GM12892 (cell line): ENCODE measurements at places on chromosomes 1 and 21.

- DNase-seq = no peak
Observed at GRCh38 chr1:173255214-173255813, 48.2 kb upstream of the TNFSF4 start.

DNA sequence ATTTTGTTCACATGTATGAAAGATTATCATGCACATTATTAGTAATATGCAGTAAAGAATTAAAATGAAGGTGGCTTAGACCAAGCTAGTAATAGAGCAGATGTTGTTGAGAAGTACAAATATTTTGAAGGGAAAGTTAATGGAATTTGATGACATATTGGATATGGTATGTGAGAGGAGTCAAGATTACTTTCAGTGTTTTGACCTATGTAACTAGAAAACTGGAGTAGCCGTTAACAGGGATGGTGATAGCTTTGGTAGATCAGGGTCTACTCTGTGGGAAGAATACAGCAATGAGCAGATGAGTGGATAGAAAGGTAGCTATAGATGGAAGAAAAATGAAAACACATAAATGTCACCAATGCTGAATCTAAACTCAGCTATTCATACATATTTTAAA lies 163.2 kb upstream of the LRRC7 start:
- DNase-seq = no peak

DNA sequence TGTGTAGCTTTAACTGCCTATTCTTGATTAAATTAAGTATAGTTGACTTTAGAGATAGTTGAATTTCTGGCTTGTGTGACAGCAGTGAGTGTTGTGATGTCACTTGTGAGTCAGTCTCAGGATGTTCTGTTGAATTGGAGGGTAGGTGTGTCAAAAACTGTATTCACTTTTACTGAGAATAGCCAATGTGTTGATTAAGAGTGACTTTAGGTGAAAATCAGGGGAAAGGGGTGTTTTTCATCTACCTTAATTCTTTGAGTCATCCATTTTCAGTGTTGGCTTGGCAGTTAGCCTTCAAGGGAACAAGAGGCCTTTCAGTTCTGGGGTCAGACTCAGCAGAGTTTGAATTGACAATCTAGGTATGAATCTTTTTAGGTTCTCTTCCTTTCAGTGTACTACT lies 75.9 kb downstream of the CDC14A start:
- DNase-seq = no peak

GRCh38 chr1:17013491-17014320 lies 2.0 kb upstream of the ATP13A2 start:
- DNase-seq = no peak

DNA sequence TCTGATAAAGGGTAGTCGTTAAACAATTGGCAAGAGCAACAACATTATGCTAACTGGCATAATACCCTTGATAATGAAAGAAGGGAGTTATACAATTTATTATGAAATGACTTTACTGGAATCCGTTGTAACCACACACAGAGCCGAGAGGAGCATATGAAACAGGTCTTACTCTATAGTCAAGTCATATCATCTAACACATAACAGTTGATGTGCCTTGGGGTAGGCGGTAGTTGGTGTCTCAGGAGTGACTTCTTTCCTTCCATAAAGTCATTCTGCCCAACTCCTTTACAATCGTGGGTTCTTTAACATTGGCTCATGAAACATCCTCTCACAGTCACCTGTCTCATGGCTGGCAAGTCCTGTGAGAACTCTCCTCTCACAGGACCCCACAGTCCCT lies 225.2 kb downstream of the LTN1 start:
- no peak for DNase-seq

- no peak for DNase-seq
Observed at GRCh38 chr1:81800695-81801650, at the start of gene ADGRL2. Gene ADGRL2 (plus strand): TSS chr1:81800934. CDS start chr1:81836985, 36,051 bp downstream.

DNA sequence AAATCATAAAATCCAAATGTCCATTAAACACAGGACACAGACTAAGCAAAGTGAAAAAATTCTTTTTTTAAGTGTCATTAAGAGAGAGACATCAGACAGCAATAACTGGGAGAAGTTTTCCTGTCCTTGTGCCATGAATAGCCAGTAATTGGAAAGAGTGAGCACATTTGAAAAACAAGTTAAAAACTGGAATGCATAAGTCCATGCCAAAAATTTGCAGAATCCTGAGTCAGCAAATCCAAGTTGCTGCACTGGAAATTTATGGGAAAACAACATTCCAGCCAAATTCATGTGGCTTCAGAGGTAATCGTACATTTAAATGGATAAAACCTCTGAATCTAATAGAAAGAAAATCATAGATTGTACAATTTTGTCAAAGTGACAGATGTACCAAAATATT lies 291.4 kb downstream of the LRRC40 start:
- DNase-seq = no peak

DNA sequence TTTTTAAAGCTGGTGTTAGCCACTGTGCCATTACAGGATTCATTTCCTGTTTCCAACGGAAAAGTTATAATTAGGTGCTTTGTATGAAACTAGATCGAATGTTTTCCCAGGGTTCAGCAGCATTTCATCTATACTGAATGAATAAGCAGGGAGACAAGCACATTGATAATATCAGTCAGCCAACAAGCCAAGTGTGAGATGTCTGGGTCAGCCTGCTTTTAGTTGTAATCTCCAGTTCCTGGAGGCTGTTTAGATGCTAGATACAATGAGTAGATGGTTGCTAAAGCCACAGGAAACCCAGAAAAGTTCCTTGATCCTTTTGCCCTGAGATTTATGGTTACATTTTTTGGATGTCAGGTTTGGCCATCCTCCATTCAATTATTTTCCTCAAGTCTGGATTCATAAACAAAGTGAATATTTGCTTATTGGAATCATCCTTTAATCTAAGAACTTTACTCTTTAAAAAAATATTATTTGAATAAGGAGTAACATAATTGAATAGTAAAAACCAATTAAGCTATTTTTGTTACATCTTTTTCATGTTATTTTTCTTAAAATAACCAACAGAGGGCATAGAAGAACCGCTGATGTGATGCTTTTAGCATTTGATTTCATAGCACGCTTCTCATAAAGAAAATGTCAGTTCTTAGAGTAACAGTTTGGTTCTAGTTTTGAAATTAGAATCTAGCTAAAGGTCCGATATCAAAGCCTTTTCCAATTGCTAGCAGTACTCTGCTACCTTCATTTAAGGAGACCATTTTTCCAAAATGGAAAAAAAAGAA lies 76.6 kb downstream of the HSPA13 start:
- DNase-seq = no peak

- DNase-seq = no peak
Observed at GRCh38 chr1:17319561-17320350, 11.8 kb downstream of the PADI4 start.

- no peak for DNase-seq
Observed at GRCh38 chr1:86137436-86137835, 19.1 kb downstream of the COL24A1 start.

GRCh38 chr1:181490740-181491712 lies 7.7 kb downstream of the CACNA1E start:
- no peak for DNase-seq

DNA sequence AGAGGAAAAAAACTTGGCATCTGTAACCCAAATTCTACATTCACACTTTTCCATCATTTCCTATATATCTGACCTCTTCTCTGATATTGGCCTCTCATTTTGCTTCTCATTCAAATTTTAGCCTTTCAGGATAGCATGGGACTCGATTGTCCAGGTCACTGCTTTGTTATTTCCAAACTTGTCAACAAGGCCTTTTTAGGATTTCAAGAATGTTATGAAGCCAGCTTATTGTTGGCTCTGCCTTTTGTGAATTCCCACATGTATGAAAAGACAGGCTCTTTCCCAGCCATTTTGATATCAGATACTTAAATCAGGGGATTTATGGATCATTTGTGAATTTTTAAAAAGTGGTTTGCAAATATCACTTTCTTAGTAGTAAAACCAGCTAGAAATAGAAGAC lies 663.5 kb downstream of the NCAM2 start:
- DNase-seq = no peak

GRCh38 chr1:230050973-230051735 lies 15.9 kb upstream of the GALNT2 start:
- DNase-seq = no peak

GRCh38 chr21:35048183-35048601 lies 910 bp downstream of the RUNX1 start:
- DNase-seq = no peak

DNA sequence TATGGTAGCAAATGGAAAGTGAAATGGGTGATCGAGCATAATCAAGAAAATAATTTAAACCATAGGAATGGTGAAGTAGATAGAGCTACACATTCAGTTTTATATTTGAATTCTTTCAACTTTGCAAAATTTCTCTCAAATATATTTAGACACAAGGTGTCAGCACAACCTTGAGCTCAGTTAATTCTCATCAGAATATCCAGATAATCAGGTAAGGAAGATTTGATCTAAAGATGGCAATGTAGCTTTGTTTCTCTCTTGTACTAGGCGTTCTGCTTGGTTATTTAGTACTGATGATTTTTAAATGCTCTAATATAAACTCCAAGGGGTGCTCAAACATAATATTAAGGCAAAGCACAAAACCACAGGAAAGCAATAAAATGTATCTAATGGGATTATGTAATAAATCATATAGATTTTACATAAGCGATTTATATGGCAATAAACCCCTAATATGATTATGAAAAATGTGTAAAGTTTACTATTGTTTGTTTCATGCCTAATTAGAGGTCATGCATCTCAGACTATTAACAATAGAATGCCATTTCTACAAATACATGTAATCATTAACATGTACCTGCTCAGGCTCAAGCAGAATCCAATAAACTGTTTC lies 32.4 kb upstream of the SERTAD4 start:
- no peak for DNase-seq

- no peak for DNase-seq
Observed at GRCh38 chr1:246750752-246751151, 26.5 kb downstream of the SCCPDH start.

DNA sequence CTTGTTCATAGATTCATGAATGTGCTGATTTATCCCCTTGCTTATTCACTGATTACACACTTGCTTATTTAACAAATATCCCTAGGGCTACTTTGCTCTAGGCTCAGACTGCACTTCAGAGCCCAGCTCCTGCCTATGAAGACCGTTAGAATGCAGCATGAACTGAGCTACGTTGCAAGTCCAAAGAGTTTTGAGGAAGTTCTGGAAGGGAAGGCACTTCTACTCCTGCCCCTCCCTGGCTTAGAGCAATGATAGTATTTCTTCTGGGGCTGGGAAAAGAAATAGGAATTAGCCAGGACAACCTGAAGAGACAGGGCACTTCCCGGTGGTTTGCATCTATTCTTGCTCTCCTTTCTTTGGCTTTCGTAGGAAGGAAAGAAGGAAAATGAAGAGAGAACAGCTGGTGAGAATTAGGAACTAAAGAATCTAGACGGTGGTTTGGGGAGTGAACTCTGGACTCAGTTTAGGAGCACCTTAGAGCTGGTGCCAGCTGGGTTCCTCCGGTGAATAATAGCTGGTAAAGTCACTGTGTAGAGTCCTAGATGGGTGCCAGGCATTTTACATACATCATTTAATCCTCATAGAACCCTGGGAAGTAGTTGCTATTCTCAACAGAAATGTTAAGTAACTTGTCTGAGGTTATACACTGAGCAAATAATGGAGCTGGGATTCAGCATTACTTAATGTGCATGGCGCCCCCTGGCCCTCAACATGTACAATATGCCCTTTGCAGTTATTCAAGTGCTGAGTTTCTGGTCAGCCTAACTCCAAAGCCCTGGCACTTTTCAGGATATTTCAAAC lies 65.9 kb downstream of the NDUFS5 start:
- DNase-seq = no peak

GRCh38 chr1:162185314-162186025 lies 116.0 kb downstream of the NOS1AP start:
- DNase-seq = no peak

GRCh38 chr1:52332411-52332810 lies 33.6 kb downstream of the CC2D1B start:
- DNase-seq = no peak

DNA sequence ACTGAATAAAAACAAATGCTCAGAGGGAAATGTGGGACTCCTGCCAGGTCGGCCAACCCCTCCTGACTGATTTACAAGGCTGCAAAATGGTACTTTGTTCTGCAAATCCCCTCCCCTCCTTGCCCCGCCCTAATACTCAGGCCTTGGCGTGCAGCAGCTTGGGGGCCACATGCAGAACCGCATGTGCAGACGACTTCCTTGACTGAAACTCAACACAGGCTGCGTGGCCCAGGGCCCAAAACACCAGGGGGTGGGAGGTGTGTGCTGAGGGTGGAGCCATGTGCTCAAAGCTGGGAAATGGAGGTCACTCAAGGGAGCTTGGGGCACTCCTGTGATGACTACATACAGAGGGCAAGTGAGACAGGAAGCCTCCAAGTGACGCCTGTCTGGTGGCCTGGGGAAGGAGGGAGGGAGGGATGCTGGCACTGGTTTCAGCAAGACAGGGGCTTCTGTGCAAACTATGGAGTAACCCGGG lies 87.2 kb downstream of the MRPL37 start:
- no peak for DNase-seq

DNA sequence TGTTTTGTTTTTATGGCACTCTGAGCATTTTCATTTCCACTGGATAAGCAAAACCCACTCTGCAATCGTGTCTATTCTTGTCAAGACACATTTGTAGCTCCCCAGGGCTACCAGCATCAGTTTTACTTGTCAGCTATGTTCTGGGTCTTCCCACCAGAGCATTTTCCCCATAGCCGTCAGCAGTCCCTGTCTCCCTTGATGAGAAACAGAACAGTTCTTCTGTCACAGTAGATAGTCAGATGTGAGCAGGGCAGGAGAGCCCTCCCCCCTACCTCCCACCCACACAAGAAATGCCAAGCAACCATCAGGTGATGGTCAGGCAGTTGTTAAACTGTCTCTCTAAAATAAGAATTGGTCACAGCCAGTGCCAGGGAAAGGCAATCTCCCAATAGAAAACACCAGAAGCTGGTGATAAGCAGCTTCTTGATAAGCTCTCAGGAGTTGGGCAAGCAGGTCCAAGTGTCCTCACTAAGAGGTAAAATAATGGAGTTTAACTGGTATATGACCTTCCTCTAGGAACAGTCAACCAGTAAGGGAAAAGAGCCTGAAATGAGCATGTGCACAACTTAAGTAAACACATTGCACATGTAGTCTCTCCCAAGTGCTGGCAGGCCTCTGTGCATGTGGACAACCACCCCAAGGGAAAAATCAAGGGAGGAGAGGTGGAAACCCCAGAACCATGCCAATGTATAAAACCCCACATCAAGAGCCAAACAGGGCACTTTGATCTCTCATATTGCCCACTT lies 208.2 kb downstream of the S1PR1 start:
- no peak for DNase-seq

- DNase-seq = no peak
Observed at GRCh38 chr1:61327436-61327835, 245.1 kb downstream of the NFIA start.

DNA sequence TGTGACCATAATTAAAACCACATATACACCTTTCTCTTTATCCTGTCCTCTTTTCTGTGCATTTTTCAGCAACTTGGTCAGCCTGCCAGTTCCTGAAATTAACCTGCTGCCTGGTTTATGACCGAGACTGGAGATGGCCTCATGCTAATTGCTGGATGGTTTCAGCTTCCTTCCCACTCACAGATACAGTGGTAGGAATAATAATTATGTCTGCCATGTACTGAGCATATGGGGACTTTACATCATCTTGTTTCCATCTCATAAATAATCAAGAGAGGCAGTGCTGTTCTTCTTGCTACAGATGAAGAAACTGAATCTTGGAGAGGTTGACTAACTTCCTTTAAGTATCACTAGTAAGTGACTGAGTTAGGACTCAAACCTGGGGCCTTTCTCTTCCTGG lies 148.2 kb downstream of the NOS1AP start:
- no peak for DNase-seq
